ENCODE measurements at places on chromosomes 12 and 14. TPM values are rescaled to one million over a fixed set of nuclear protein-coding genes. Genes with fewer than 3 reads are reported as not detected.

The DEGS2 gene
- polyA plus RNA-seq = 8.6 TPM

The CTSG gene
- polyA plus RNA-seq = 2.3 TPM

The SLC6A15 gene
- not detected for polyA plus RNA-seq

The ACSS3 gene
- 0.73 TPM for polyA plus RNA-seq

The EXOC3L4 gene
- polyA plus RNA-seq = 10.8 TPM

The DNAJC22 gene
- 1.5 TPM for polyA plus RNA-seq

The GYS2 gene
- not detected for polyA plus RNA-seq

The VSIG10 gene
- 16.8 TPM for polyA plus RNA-seq

The PMEL gene
- polyA plus RNA-seq = 2.1 TPM

The DPPA3 gene
- polyA plus RNA-seq = not detected

The CYP27B1 gene
- 1.4 TPM for polyA plus RNA-seq

The ANO2 gene
- 0.44 TPM for polyA plus RNA-seq

The WBP11 gene
- 16.0 TPM for polyA plus RNA-seq

The PPP4R4 gene
- polyA plus RNA-seq = 0.50 TPM
